ENCODE measurements at places on chromosomes 2 and 18. TPM values are rescaled to one million over a fixed set of nuclear protein-coding genes. Genes with fewer than 3 reads are reported as not detected.

- peak; percentile 37 for DNase-seq
Measured at GRCh38 chr2:112646102-112646719, 472 bp downstream of the SLC20A1 start.

- DNase-seq = no peak
Measured at GRCh38 chr18:10895976-10896375, 253.4 kb downstream of the PIEZO2 start.

GRCh38 chr2:105325389-105325963 is 4.1 kb downstream of the TGFBRAP1 start:
- no peak for DNase-seq

- peak; percentile 65 for DNase-seq
Measured at GRCh38 chr2:96507957-96508520, 2.9 kb upstream of the NEURL3 start.

DNA sequence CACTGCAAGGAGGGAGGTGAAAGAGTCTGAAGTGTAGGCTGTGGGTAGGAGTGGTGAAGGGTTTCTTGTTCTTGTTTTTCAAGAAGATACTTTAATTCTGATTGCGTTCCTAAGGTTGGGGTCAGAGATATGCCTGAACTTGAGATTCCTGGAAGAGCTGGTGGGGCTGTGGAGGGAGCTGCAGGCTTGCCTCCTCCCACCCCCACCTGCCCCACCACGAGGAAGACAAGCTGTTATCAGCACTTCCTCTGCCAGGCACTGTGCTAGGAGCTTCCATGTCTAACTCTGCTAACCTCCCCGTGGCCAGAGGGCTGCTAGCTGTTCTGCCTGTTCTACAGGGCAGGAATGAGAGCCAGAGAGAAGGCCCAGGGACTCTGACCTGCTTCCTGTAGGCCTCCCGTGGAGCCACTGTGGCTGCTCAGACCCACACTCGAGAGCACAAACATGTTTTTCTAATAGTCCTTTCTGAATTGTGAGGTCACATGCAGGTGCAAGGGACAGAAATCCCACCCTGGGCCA is 13.7 kb downstream of the ANKRD23 start:
- DNase-seq = peak; percentile 54

Gene DQX1
- not detected for total RNA-seq

Gene HNMT
- total RNA-seq = not detected

Gene M1AP
- not detected for total RNA-seq

Gene CIB4
- not detected for total RNA-seq

Data from G401 (cell line).